Spleen (tissue), 13 donors: ENCODE measurements at places on chromosomes 6 and 20. TPM values are rescaled to one million over a fixed set of nuclear protein-coding genes. Genes with fewer than 3 reads are reported as not detected.

BPIFB2 gene
- not detected for total RNA-seq

EPHA7 gene
- 17.6 TPM for total RNA-seq

MYBL2 gene
- total RNA-seq: 19.2 TPM

OPN5 gene
- total RNA-seq: not detected

DPPA5 gene
- not detected for total RNA-seq

SAMD10 gene
- total RNA-seq: 10.6 TPM

BMP5 gene
- total RNA-seq: not detected
